ENCODE measurements at places on chromosomes 2 and 18. TPM values are rescaled to one million over a fixed set of nuclear protein-coding genes. Genes with fewer than 3 reads are reported as not detected.

- DNase-seq: peak; percentile 52
Measured at GRCh38 chr2:223759569-223760430, 77.6 kb downstream of the AP1S3 start.

- peak; percentile 47 for DNase-seq
Measured at GRCh38 chr2:189142893-189143759, 36.4 kb downstream of the COL5A2 start.

The HSPE1 gene
- 466 TPM for total RNA-seq

- DNase-seq: no peak
Measured at GRCh38 chr2:66478731-66479316, 43.9 kb downstream of the MEIS1 start.

- peak; percentile 13 for DNase-seq
Measured at GRCh38 chr2:8408560-8409460, 273.0 kb upstream of the ID2 start.

Measured in Daoy (cell line).